Left colon (tissue), 2 donors: ENCODE measurements at places on chromosomes 2 and 18.

DNA sequence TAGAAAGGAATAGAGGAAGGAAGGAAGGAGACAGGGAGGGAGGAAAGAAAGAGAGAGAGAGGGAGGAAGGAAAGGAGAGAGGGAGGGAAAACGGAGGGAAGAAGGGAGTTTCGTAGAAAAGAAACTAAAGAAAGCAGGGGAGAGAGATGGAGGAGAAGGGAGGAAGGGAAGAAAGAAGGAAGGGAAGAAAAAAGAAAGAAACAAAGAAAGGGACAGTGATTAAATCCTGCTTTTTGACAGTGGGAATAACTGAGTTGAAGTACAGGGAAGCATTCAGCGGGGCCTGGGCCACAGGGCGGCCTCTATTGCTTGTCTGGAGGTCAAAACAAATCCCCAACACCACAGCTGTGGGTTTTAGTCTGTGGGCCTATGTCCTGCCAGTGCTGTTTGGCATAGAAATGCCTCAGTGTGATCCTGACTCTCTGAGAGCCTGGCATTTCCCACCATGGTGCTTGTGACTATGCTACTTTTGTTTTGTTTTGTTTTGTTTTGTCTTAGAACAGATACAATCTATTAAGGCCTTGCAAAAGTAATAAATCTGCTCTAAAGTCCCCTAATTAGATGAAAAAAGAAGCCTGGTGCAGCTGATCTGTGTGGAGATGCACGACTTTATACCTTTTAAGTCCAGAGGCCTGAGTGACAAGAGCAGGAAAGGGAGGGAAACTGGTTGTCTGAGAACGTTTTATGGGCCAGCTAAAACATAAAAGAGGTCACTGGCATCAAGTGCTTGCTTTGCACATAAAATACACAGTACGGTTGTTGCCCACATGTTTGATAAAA lies 40.0 kb downstream of the IL1RL2 start:
- DNase-seq: no peak

- DNase-seq: no peak
Observed at GRCh38 chr2:113878743-113879142, 11.1 kb upstream of the ACTR3 start.

GRCh38 chr2:240820607-240821428 lies 799 bp upstream of the KIF1A start:
- no peak for DNase-seq

GRCh38 chr2:31248139-31248538 lies 14.2 kb downstream of the EHD3 start:
- no peak for DNase-seq

GRCh38 chr2:145323512-145323911 lies 803.6 kb upstream of the ZEB2 start:
- DNase-seq: no peak

DNA sequence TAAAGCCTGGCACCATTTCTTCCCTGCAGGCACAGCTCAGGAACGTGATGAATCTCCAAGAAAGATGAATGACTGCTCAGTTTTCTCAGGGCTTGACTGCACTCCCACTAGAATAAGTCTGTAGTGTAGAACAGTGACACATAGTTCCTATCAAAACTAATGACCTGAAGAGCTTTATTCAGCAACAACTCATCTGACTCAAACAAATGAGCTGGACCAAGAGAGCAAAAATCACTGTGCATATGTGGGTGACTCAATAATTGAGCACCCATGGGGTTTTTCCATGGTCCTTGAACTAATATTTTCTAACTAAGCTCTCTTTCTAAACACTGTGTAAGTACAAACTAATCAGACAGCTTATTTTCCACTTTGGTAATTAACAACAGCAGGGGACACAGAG lies 61.1 kb upstream of the XDH start:
- no peak for DNase-seq

DNA sequence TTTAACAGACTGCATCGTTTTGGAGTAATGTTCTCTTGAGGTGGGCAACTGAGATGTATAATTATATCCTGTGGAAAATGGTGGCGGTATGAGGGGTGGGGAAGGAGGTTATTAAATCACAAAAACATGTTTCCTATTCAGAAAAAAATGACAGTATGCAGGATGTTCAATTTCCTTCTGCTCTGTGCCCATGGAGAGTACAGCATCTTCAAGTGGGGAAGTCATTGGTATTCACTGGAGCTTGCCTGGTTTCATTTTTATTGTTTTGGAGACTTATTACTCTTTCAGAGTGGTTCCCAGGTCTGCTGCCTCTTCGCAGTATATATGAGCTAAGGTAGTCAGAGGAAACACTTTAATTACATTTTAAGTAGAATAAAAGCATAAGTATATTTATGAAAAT lies 318.8 kb upstream of the RAB12 start:
- DNase-seq: no peak

- DNase-seq: no peak
Observed at GRCh38 chr2:37570773-37571586, 100.5 kb downstream of the CDC42EP3 start.
